RPMI8226 (cell line): ENCODE measurements at places on chromosomes 6 and 20.
A peak's percentile ranks its signal among the peaks of the same experiment; 100 is the strongest.

GRCh38 chr6:52573295-52573694 lies 3.6 kb downstream of the TRAM2 start:
- DNase-seq = no peak

DNA sequence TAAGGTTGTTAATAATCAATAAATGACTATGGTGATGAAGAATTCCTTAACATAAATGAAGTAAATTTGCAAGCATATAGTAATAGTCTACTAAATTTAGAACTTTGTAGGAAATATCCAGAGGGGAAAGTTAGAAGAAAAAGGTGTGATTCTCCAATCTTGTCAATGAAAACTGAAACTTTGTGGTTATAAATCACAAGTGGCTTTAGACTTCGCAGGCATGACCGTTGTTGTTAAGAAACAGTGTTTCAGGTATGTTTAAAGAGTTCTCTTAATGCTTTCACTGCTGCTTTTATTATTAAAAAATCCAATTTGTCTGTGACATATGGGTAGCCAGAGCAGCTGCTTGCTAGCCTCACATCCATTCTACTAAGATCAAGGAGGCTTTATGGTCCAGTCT lies 475.6 kb upstream of the ADGRB3 start:
- DNase-seq = no peak

- peak; percentile 74 for DNase-seq
These were observed 50.8 kb upstream of the NRN1 start for GRCh38 chr6:6057442-6058053.

DNA sequence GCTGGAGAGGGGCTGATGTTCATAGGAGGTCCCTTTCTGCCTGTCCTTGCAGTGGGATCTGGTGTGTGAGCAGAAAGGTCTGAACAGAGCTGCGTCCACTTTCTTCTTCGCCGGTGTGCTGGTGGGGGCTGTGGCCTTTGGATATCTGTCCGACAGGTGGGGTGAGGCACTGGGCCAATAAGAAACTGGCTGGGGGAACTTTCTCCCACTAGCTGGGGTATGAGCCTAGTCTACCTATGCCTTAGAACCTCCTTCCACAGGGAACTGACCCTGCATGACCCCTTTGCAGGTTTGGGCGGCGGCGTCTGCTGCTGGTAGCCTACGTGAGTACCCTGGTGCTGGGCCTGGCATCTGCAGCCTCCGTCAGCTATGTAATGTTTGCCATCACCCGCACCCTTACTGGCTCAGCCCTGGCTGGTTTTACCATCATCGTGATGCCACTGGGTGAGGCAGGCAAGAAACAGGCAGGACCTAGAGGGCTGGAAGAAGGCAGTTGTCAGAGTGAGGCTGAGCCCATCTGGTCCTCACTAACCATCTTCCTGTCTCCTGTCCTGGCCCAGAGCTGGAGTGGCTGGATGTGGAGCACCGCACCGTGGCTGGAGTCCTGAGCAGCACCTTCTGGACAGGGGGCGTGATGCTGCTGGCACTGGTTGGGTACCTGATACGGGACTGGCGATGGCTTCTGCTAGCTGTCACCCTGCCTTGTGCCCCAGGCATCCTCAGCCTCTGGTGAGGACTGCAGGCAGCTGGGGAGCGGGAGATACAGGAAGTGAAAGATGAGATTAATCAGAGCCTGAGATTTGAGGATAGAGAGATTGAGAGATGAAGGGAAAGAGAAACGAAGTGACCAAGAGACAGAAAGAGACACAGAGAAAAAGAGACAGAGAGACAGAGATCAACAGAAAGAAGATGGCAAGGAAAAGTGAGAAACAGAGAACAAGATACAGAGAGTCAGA lies 1.6 kb downstream of the SLC22A7 start:
- DNase-seq = no peak

GRCh38 chr6:119484598-119484997 lies 135.0 kb upstream of the MAN1A1 start:
- DNase-seq = no peak

DNA sequence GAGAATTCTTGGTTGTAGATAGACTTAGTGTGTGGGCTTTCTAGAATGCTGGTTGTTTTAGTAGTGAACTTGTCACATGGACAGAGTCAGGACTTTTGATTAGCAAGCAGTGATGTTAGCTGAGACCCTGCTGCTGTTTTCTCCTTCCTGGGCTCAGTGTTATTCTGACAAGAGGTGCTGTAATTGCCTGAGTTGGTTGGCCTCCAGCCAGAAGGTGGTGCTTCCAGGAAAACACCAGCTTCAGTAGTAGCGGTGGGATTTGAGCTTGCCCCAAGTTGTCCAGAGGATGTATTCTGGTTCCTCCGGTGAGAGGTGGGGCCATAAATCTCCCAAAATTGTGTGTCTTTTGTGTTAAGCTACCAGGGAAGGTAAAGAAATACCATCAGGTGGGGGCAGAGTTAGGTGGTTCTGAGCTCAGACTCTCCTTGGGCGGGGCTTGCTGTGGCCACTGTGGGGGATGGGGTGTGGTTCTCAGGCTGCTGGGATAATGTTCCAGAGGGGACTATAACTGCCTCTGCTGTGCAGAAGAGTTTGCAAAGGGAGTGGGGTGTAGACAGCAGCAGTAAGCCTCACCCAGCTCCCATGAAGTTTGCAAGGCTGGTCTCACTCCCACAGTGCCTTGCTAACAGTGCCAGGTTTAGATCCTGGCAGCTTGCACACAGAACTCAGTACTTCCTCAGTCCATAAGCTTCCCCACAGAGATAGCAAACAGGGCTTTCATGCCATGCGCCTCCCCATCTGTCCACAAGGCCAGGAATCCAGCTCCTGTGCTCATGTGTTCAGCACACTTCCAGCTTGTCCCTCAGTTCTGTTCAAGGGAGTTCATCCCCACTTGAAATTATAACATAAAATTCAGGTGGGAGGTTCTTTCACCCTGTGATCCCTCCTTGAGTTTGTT lies 278.4 kb upstream of the PTCHD4 start:
- no peak for DNase-seq

- DNase-seq = peak; percentile 47
These were observed 92.0 kb downstream of the ATXN1 start for GRCh38 chr6:16669227-16669626.

GRCh38 chr6:87139236-87139635 lies 16.1 kb upstream of the ZNF292 start:
- DNase-seq = peak; percentile 38

DNA sequence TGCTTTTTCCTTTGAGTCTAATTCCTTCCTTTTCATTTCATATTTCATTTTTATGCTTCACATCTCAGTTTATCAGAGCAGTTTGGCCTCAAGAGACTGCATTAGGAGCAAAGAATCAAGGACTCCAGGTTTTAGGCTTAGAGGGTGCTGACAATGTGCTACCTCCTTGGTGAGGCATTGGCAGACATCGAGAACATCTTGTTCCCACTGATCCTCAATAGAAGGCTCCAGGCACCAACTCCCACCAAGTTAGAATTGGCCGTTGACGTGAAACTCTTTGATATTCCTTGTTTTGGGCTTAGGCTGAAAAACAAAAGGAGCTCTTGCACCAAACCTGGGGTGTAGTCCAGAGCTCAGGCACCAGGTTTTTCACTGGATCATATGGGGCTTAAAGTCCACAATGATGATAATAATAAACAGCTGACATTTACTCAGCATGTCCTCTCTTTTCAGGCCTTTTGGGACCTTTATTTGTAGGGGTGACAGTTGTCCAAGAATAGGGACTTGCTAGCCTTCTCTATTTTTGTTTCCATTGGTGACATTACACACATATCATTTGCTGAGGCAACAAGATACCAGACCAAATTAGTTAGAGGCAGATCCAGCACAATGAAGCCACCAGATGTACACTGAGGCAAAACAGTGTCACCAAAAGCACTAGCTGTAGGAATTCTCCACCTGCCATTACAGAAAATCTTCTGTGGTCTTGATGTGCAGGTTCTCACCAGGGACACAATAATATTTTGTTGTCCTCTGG lies 81.0 kb upstream of the ENPP5 start:
- DNase-seq = no peak

- DNase-seq = no peak
These were observed 470.9 kb downstream of the TFAP2A start for GRCh38 chr6:9943986-9944385.

- DNase-seq = no peak
These were observed 100.8 kb downstream of the SYCP2 start for GRCh38 chr20:59832406-59833363.

- no peak for DNase-seq
These were observed 104.4 kb downstream of the NCR2 start for GRCh38 chr6:41439524-41440418.

GRCh38 chr6:96563853-96564252 lies 925 bp downstream of the FHL5 start:
- DNase-seq = no peak

- no peak for DNase-seq
These were observed 6.4 kb downstream of the RPS21 start for GRCh38 chr20:62393335-62393665.

DNA sequence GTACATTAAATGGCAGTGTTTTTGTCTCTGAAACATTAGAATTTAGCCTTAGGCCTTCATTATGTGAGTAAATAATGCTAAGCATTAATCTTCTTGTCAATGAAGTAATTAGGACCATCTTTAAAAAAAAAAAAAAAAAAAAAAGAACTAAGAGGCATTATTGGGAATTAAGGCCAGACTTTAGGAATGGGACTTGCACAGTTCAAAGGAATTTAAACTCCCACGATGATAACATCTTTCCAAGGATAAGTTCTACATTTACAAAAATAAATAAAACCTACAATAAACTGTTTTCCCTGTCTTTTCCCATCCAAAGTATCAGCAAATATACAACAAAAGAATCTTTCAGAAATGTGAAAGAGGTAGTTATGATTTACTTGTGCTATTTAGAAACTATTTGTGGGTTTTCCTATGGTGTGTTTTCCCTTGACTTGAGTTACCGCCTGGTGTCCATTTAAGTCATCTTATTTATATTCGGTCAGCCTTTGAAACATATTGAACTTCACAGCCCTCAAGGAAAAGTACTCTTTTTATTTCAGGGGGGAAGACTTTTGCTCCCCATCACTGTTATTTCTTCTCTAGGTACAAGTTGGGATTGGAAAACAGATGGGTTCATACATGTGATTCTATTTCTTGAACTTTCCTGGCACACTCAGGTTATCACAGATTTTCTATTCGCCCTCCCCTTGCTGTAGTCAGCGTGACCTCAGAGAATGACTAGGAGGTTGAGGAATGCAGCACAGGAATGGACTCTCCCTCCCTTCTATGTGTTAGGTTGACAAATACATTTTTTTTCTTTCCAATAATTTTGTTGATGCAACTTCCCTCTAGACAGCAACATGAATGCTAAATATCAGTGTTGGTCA lies 13.6 kb downstream of the STMND1 start:
- DNase-seq = no peak

DNA sequence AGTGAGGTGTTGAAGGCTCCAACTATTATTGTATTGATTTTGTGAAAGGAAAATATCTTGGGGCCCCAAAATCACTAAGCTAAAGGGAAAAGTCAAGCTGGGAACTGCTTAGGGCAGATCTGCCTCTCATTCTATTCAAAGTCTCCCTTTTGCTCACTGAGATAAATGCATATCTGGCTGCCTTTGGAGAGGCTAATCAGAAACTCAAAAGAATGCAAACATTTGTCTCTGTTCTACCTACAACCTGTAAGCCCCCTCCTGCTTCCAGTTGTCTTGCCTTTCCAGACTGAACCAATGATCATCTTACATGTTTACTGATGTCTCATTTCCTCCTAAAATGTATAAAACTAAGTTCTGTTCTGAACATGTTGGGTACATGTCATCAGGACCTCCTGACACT lies 125.9 kb downstream of the HTR1B start:
- no peak for DNase-seq

GRCh38 chr6:128754658-128755256 lies 128.2 kb upstream of the LAMA2 start:
- no peak for DNase-seq

GRCh38 chr20:39473536-39473935 lies 511.4 kb downstream of the DHX35 start:
- no peak for DNase-seq

DNA sequence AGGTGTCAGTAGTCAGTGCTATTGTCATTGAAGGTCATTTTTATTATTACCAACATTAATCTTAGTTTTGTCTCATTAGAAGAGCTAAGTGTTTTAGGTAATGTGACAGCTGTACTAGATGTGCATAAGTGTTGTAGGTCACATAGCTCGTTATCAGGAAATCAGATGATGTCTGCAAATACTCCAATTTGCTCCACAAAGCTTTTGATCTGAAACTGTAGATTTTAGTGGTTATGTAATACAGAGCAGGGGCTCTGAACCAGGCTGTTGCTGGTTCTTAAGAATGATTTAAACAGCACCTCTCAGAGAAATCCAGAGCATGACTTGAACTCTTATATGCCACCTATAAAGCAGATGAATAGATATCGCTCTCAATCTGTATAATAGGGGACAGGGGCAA lies 2.5 kb downstream of the IL17F start:
- no peak for DNase-seq
